ENCODE measurements at places on chromosomes 5 and 9. TPM values are rescaled to one million over a fixed set of nuclear protein-coding genes. Genes with fewer than 3 reads are reported as not detected.

DNA sequence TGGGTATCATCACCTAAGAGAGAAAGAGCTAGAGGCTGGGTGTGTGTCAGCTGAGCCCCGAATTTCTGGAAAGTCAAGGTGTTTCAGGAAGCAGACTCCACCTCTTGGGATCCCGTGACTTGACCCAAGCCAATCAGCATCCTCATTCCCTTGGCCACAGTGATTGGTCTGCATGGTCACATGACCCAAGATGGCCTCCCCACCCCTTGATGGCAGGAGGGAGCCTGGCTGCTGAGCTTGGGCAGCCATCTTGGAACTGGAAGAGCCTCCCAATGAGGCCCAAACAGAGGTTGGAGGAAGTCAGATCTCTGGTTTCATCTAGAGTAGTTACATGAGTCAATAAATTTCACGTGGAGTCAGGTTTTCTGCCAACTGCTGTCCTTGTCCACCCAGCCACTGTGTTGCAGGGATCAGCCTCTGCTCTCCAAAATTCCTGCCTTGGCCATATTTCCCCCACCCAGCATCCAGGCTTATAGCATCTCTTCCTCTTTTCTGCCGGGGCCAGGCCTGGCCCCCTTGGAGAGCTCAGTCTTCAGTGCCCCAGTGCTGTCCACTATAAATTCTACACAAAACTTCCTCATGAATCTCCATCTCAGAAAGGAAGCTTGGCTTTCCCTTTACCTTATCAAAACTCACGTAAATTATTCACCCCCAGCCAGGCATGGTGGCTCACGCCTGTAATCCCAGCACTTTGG lies 17.2 kb upstream of the SUSD3 start:
- no peak overlapping the region for H3K27ac ChIP-seq
- DNase-seq, result no peak
- H3K4me3 ChIP-seq, result no peak overlapping the region
- no peaks in the 10 kb centered on the region for H3K36me3 ChIP-seq

- no peak overlapping the region for H3K27ac ChIP-seq
- no peaks in the 10 kb centered on the region for H3K36me3 ChIP-seq
- no peak for DNase-seq
- no peaks in the 10 kb centered on the region for H3K27me3 ChIP-seq
- H3K4me1 ChIP-seq, result no peaks in the 10 kb centered on the region
Measured at GRCh38 chr9:135695642-135696041, 3.6 kb downstream of the SOHLH1 start.

- peaks cover 2% of the 10 kb centered on the region for H3K27me3 ChIP-seq
- no peaks in the 10 kb centered on the region for H3K4me1 ChIP-seq
- H3K4me3 ChIP-seq, result no peak overlapping the region
- H3K27ac ChIP-seq, result no peak overlapping the region
Measured at GRCh38 chr5:43357067-43357466, 43.9 kb upstream of the HMGCS1 start.

The MIGA2 gene
- 21.8 TPM for total RNA-seq

Data from aorta (tissue), 5 donors.